SW 1271 (cell line): ENCODE measurements at places on chromosomes 3 and 15.

GRCh38 chr15:79185199-79185598 is 94.6 kb upstream of the RASGRF1 start:
- DNase-seq = peak; percentile 19

GRCh38 chr3:113265231-113265630 is 53.9 kb downstream of the BOC start:
- no peak for DNase-seq

DNA sequence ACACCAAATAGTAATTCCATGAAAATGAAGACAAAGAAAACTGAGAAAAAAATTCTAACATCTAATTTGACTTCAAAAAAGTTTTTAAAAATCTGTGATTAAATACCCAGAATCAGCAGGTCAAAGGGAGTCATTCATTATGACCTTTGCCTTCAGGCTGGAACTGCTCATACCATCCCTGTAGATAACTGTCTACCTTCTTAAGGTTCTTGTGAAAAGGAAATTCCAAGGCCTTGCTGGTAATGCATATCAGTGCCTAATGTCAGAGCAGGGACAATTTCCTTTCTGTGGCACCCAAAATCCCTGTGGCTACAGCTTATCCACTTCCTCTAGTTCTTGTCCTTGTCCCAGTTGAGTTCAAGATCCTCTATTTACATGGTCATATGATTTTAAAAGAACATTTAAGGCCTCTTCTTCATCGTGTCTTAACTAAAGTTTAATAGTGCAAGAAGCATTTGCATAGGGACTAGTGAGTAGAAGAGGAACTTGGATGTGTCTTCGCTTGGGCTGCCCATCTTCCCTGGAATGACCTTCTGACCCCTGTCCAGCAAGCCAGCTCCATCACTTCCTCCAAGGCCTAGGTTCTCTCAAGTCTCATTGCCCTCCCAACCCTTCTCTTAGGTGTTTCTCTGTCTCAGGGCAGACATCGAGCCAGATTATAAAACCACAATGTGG is 8.7 kb upstream of the PLCL2 start:
- DNase-seq = no peak

- DNase-seq = no peak
Observed at GRCh38 chr15:43487271-43487895, 5.6 kb downstream of the TP53BP1 start.

DNA sequence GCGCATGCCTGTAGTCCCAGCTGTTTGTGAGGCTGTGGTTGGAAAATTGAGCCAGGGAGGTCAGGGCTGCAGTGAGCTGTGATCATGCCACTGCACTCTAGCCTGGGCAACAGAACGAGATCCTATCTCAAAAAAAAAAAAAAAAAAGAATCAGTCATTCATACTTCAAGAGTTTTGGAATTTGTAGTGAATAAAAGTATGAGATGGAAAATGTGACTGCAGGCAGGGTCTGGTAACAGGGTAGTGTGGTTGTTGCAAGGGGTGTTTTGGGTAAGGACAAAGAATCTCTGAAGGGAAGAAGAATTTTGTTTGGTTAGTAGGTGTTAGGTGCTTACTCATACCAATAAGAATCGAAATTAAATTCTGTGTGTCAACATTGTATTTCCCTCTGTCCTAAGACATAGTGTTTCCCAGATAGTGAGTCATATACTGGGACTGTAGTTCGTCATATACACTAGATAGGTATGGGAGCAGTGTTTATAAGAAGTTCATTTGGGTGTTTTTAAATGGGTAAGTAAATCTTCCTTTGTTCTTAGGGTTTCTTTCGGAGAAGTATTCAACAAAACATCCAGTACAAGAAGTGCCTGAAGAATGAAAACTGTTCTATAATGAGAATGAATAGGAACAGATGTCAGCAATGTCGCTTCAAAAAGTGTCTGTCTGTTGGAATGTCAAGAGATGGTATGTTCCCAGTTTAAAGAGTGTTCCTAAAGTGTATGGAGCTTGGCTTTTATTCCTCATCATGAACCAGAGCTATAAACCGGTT is 14.2 kb downstream of the NR1D2 start:
- DNase-seq = peak; percentile 89

DNA sequence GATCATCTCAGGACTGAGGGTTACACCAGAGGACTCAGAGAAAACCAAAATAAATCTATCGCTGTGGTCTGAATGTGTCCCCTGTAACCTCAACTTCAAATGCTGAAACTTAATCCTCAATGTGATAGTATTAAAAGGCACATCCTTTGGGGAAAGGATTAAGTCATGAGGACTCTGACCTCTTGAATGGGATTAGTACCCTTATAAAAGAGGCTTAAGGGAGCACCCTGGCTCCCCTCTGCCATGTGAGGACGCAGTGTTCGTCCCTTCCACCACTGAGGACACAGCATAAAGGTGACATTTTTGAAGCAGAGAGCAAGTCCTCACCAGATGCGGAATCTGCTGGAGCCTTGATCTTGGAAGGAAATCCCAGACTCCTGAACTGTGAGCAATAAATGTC is 39.5 kb downstream of the SRPRB start:
- no peak for DNase-seq

GRCh38 chr15:58575045-58575786 is 143.4 kb downstream of the LIPC start:
- DNase-seq = no peak

- no peak for DNase-seq
Observed at GRCh38 chr15:101497484-101498034, 8.1 kb upstream of the PCSK6 start.

DNA sequence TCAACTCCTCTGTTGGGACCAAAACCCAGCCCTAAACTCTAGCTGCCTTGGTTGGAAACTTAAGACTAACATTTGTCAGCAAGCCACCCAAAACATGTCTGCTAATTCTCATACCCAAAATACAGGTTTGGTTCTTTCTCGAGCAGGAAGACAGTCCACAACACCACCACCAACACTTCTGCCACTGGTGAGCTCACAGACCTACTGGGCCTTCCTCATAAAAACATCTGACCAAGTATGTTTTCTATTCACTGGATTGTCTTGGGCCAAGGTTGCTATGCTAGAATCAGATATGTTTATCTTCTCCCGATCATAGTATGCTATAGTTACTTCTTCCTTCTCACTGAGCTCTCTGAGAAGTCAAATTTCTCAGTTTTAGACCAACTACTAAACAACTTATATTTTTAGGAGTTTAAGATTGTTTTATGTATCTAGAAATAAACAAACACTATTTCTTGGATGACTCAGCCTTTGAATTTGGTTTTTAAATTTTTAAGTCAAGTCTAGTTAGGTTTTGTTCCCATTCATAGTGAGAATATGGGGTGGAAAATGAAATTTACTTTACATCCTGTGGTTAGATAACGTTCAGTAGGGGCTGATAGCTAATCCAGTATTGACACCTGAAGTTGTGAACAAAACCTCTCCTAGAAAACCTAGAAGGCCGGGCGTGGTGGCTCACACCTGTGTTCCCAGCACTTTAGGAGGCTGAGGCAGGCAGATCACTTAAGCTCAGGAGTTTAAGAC is 360.5 kb downstream of the RSL24D1 start:
- no peak for DNase-seq

DNA sequence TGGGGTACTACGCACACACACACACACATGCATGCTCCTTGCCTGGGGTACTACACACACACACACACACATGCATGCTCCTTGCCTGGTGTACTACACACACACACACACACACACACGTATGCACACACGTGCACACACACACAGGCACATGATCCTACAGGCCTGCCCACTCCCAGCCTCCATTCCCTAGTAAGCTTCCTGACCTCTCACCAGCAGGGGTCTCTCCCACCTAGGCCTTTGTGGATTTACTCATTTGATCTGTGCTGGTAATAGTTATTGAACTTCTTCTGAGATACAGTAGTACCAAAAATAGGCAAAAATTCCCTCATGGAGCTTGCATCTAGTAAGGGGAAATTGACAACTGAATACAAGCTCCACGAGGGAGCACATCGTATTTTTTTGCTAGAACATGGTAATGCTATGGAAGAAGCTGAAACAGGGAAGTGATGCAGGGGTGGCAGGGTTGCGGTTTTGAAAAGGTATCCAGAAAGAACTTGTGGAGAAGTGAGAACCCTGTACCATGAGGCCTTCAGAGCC is 19.1 kb downstream of the TTC21A start:
- no peak for DNase-seq

DNA sequence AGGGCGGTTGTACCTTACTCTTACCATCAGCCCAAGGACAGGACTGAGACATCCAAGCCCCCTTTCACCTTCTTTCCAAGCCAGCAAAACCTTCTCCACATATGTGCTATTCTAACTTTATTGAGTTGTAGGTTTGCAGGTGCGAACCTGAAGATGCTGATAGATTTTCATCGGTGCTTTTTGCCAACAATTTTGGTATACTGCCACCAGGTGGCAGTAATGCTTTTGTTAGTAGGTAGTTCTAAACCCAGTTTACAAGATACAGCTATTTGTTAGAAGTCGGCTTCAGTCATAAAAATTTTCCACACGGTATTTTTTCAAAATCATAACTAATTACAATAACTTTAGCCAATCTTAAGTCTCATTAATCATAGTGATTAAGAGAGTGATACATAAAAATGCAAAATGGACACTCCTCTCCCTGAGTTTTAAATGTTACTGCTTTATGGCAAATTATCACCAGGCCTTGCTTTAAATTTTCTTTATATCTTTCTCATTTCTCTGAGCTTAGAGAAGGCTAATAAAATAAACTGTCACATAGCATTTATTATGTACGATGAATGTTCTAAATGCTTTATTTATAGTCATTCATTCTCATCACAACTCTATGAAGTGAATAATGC is 636 bp downstream of the TBC1D21 start:
- DNase-seq = no peak

- no peak for DNase-seq
Observed at GRCh38 chr3:63932509-63933212, 20.5 kb upstream of the SCAANT1 start.

- no peak for DNase-seq
Observed at GRCh38 chr15:100628746-100629145, 26.4 kb downstream of the ASB7 start.

DNA sequence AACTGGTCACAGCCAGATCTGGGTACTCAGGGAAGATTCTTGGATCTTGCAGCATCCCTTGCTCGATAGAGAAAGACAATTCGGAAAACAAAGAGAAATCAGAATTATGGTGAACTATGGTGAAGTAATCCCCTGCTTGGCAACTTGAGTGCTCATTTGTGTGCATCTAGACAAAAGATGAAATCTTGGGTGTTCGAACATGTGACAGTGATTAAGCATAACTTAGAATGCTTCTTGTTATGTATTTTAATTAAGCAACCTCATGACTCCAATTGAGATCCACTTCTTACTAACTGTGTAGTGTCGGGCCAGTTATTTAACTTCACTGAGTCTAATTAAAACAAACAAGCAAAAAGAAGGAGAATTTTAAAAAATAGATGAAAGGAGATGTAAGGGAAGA is 56.5 kb downstream of the ZNF385D start:
- no peak for DNase-seq

GRCh38 chr3:194357681-194358080 is 6.6 kb upstream of the CPN2 start:
- DNase-seq = no peak

- no peak for DNase-seq
Observed at GRCh38 chr3:190696777-190697501, 165.6 kb downstream of the GMNC start.

- no peak for DNase-seq
Observed at GRCh38 chr3:183324083-183324482, 71.0 kb downstream of the B3GNT5 start.

DNA sequence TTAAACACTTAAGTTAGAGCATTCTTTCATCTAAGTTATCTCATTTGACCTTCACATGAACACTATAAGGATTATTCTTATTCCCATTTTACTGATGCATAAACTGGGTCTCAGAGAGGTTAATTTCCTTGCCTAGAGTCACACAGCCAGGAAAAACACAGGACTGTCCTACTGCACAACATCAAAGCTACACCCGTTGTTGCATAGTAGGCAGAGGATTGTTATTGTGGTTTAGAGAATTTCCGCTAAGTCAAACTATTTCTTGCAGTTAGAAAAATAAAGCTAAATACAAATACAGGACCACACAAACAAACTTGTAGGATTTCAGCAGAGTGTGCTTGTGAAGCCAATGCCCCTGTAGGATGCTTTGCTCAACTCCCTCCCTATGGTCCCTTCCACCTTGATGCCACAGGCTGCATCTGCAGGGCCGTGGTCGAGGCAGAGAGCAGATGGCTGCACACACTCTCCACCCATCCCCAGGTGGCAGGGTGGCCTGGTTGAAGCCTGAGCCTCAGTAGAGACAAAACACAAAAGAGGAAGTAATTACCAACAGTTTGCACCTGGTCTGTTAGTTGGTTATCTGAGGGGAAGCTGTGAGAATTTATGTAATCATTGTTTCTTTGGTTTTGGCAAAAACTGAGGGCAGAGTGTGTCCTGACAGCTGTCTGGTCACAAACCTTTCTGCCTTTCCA is 41.1 kb upstream of the SKOR1 start:
- no peak for DNase-seq

DNA sequence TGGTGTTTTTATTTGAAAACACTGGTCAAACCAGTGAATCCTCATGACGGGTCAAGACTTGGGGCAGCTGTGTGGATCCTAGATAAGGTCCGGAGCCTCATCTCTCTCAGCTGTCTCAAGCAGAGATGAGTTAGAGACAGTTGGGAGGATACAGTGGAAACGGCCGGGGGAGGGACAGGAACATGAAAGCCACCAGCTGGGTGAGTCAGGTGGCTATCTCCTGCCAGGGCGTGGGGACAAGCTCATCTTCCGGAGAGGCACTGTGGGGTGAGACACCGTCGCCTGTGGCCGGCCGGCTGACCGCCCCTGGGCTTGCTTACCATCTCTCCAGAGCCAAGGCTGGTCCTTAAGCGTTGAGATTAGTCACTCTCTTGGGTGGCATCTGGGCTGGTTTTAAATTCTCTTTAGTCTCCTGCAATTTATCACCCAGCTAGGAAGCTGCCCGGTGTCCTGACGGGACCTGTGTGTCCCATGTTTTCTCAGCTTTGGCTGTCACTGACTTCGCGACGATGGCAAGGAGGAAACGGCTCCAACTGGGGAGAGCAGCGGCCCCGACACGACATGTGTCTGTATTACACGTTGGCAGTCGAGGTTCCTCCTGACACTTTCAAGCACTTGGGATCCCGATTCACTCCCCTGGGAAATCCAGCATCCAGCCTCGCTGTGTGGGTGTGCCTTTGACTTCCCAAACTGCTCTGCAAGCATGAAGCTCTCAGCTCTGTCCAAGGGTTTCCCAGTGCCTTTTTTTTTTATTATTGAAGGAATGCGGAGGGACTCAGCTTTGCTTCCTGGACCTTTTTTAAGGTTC is 7.5 kb downstream of the ST8SIA2 start:
- DNase-seq = no peak

DNA sequence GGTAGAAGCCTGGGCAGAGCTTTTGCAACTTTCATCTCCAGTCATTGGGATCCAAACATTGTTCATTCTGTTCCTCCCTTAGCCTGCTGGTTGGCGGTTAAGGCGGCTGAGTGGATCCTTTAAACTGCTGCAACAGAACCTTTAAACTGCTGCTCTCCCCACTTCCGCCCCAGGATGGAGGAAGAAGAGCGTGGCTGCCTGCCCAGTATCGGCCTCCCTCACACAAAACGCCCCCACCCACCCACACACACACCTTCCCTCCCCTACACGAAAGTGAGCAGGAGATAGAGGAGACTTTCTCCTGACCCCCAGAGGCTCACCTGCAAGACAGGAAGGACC is 460 bp upstream of the ZMAT3 start:
- no peak for DNase-seq
